Stimulated activated CD4-positive, alpha-beta T cell treated with anti-CD3 and anti-CD28 coated beads, Interleukin-15, amount 100 ng/mL, for 48 hours (primary cell): ENCODE measurements at places on chromosomes 6 and 20.

- no peak for DNase-seq
Measured at GRCh38 chr20:60144974-60145527, 186.8 kb downstream of the CDH26 start.

DNA sequence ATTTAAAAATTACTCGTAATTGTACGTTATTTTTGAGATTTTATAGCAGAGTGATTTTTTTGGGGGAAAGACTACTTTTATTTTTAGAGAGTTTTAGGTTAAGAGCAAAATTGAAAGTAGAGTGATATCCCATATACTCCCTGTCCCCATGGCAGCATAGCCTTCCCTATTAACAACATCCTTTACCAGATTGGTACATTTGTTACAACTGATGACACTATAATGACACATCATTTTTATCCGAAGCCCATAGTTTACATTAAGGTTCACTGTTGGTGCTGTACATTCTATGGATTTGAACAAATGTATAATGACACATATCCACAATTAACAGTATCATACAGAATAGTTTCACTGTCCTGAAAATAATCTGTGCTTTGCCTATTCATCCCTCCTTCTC is 1126.4 kb upstream of the CITED2 start:
- no peak for DNase-seq

DNA sequence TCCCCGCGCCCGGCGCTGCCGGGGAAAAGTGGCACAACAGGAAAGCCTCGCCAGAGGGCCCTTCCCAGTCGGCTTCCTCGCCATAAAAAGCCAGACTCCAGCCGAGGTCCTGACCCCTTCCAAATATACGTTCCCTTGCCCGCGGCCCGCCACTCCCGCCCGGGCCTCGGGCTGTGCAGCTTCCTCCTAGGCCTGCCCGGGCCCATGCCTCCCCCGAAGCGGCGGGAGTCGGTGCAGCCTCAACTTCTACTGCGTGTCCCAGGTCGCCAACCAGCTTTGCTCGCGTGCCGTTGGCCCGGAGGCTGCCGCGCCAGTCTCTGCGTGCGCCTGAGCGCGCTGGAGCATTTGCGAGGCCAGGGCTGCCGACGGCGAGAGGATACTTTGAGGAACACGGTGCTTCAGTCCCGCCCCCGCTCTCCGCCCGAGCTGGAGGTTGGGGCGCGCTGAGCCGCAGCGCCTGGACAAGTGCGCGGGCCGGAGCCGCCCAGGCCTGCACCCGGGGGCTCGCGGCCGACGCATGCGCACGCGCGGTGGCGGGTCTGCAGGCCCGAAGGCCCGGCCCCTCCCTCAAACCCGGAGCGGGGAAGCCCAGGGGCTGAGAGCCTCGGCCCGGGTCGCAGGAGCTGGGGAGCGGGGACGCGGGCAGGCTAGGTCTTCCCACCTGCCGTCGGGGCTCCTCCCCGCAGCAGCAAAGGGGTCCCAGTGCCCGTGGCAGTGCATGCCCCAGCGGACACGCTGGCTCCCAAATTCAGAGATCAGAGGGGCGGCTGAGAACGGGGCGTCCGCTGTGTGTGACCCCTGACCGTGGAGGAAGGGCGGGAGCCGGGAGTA is 10.2 kb downstream of the FOXC1 start:
- no peak for DNase-seq

DNA sequence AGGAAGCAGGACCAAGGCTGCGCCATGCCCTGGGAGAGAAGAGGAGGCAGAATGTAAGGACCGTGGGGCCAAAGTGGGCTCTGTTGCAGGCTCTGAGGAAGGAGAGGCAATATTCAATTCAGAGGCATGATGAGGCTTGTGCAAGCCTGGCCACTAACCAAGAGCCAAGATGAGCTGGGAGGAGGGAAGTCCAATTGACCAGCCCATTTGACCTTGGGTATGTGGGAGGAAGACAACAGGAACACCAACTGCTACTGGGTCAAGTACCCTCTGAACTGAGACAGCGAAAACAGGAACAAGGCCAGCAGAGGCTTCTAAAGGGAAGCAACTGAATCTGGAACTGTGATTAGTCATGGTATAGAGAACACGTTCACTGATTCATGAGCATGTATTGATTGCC is 779.6 kb downstream of the MAFB start:
- no peak for DNase-seq

GRCh38 chr6:137494988-137495702 is 951 bp upstream of the OLIG3 start:
- no peak for DNase-seq

- no peak for DNase-seq
Measured at GRCh38 chr6:11434565-11435326, 102.8 kb upstream of the TMEM170B start.

- no peak for DNase-seq
Measured at GRCh38 chr20:43572891-43573290, 14.1 kb downstream of the SGK2 start.

DNA sequence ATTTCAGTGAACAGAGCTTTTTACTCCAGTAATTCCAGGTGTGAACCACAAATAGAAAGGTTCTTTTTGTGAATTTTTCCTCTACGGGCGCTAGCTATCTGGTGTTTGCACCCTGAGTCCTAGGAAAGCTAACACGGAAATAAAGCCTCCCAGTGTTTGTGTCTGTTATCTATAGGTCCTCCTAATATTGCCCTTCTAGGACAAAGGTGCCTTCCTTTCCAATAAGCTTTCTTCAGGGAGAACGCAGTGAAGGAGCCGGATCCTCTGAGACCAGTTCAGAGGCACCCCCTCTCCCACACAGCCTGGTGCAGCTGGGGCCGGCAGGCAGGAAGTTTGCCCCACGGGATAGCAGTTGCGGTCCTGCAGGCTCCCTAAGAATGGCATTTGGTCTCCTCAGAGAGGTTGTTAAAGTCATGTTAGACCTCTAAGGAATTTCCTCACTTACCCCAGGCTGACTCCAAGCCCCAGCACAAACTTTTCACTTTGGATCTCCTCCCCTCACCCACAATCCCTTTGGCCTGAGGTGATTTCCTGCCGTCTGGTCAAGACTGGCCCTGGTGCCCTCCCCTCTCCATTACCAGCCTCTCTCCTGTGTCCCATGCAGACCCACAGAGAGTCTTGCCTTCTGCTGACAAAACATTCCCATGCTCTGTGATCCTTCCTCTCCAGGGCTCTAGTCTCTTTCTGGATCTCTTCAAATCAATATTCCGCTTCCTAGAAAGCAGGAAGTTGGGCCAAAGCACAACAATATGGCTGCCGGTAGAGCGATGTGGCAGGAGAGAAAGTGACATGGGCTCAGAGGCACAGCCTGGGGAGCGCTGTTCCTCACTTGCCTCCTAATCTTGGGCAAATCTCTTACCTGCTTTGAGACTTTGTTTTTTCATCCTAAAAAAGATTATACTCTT is 126.0 kb downstream of the MOXD1 start:
- no peak for DNase-seq

- no peak for DNase-seq
Measured at GRCh38 chr6:161949531-161949930, 675.7 kb upstream of the AGPAT4 start.

DNA sequence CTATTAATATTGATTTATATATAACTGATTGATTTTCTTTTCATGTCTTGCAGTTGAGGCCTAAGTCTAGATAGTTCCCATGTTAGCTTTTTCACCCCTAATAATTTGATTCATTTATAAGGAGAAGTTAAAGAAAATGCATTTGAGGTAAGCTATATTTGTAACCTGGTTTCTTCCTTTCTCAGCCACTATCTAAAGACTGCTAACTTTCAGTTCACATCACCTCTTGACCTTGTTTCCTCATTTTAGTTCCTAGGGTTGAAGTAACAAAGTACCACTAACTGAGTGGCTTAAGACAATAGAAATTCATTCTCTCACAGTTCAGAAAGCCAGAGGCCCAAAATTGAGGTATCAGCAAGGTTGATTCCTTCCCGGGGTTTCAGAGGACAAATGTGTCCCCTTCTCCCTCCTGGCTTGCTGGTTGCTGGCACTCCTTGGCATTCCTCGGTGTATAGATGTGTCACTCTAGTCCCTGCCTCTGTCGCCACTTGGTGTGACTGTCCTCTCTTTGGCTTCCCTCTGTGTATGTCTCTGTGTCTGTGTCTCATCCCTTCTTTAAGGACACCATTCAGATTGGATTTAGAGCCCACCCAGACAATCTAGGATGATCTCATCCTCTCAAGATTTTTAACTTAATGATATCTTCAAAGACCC is 55.9 kb upstream of the C20orf144 start:
- DNase-seq, result no peak

DNA sequence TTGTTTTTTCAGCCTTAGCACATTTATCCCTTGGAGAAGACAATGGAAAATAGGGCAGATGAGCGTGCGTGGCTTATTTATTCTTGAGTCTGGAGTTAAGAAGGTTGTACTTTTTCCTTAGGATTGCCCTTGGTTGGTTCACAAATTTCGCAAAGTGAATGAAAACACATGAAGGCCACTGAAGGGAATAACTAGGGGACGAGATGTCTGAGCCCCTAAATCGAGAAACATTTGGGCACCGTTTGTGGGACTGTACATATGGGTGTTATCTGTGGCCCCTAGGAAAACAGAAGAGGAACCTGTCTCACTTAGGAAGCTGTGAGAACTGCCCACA is 19.4 kb upstream of the TRIM27 start:
- no peak for DNase-seq

DNA sequence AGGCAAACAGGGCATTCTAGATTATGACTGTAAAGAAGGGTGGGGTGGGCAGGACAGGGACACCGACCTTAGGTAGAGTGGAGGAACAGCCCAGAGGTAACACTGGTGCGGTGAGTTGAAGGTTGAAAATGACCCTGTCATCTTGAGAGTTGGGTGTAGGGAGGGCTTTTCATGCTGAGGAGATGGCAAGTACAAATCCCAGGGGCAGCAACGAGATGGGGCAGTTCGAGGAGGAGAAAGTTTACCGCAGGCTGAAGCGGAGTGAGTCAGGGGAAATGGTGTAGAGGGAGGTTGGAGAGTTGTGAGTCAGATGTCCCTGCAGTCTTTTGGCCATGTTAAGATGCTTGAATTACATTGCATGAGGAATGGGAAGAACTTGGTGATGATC is 101.1 kb downstream of the HIVEP1 start:
- DNase-seq, result no peak

DNA sequence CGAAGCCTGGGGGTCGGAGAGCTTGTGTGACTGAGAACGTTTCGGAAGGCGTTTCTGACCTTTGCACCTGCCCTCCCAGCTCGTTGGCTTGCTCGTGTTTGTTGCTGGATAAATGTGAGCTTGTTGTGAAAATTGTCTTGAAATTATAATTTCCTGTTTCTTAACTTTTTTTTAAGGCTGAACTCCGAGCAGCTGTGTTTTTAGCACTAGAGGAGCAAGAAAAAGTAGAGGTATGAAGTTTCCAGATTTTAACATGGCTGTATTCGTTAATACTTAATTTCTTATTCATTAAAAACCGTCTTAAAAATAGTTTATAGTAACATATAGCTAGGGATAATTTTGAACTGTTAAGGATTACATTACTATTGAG is 672 bp downstream of the CEP43 start:
- no peak for DNase-seq

GRCh38 chr20:57066126-57066900 is 200.1 kb downstream of the BMP7 start:
- DNase-seq, result no peak

DNA sequence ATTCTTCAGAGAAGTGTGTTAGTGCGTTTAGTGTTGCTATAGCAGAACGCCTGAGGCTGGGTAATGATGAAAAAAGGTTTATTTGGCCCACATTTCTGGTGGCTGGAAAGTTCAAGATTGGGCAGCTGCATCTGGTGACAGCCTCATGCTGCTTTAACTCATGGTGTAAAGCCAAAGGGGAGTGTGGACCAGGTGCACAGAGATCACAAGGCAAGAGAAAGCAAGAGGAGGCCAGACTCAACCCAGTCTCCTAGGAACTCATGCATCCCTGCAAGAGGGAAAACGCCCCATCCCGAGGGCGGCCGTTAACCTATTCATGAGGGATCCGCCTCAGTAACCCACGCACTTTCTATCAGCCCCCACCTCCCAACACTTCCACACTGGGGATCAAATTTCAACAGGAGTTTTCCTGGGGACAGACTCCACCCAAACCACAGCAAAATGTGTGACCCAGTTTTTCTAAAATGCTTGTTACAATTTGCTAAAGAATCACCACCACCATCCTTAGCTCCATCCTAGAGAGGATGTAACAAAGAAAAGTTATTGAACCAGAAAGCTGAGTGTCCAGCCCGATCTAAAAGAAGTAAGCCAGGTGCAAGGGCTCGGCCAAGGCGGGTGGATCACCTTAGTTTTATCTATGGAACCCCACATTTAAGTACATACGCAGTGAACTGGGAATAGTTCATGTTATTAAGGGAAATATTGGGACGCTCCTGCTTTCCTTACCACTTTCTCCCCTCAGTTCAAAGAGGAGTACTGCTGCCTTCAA is 164.8 kb downstream of the QKI start:
- DNase-seq, result no peak

DNA sequence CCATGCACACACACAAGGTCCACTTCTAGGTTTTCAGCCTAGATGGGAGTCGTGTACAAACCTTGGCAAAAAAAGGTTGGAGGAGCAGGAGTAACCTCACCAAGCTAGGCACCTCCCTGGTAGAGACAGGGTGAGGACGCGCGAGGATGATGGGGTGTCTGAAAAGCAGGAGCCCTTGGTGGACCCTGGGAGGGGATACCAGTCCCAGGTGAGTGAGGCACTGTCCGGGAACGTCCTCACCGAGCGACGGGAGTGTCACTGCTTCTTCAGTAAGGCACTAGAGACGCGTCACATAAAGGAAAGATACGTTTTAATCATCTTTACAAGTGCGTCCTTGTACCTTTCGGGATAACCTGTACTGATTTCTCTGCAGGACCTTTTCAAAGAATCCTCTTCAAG is 29.4 kb upstream of the ZBP1 start:
- no peak for DNase-seq

DNA sequence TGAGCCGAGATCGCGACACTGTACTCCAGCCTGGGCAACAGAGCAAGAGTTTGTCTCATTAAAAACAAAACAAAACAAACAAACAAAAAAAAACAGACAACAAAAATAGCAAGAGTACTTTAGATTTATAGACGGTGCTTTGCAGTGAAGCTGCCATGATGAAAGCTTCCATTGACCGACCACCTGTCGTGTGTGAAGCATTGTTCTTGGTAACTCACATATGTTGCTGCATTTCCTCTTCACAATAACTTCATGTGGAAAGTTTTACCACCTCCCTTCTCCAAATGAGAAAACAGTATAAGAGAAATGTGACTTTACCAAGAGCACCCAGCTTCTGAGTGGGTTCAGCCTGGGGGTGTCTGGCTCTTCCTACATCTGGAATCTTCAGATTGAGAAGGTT is 56.4 kb upstream of the PTGIS start:
- DNase-seq, result no peak

- no peak for DNase-seq
Measured at GRCh38 chr6:63814459-63814858, 178.9 kb downstream of the PHF3 start.

DNA sequence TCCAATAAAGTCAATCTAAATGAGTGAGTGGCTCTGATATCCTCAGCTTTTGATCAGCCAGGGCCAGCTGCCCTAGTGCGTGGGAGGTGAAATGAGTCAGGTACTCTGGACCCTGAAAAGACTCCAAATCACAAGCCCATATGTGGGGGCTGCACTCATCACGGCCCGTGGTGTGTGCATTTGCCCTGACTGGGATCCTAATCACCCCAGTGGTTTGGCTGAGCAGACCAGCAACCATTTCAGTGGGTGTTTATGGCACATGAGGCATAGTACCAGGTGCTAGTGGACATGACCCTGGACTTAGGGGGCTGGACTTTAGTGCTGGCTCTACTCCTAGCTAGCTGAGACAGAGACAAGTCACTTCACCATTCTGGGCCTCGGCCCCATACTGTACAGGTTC is 39.4 kb downstream of the SCML4 start:
- no peak for DNase-seq

- DNase-seq, result no peak
Measured at GRCh38 chr6:170471491-170471890, 81.6 kb downstream of the PSMB1 start.

GRCh38 chr6:136773473-136773796 is 18.8 kb downstream of the MAP3K5 start:
- DNase-seq, result no peak
